ENCODE measurements at places on chromosomes 3 and 15.
A peak's percentile ranks its signal among the peaks of the same experiment; 100 is the strongest.

DNA sequence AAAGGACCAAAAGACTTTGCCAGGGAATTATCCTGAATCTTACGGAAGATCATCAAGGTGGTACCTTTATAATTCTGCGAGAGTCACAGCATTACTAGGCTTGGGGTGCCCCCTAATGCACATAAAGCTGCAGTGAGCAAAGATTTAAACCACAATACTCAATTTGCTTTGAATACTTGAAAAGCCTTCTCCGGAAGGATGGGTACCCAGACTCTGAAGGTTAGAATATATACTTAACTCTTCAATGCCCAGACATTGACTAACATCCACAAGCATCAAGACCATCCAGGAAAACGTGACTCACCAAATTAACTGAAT, 117.8 kb upstream of the KCNH8 start:
- no peak for DNase-seq

- DNase-seq, result no peak
Observed at GRCh38 chr3:55622733-55623132, 135.6 kb upstream of the WNT5A start.

DNA sequence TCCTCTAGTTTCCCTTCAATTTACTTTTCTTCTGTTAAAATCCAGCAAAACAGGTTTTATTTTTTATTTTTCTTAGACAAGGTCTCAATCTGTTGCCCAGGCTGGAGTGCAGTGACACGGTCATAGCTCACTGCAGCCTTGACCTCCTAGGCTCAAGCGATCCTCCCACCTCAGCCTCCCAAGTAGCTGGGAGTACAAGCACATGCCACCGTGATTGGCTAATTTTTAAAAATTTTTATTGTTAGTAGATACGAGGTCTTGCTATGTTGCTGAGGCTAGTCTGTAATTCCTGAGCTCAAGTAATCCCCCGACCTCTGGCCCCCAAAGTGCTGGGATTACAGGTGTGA, 41.6 kb downstream of the ILDR1 start:
- DNase-seq, result no peak

DNA sequence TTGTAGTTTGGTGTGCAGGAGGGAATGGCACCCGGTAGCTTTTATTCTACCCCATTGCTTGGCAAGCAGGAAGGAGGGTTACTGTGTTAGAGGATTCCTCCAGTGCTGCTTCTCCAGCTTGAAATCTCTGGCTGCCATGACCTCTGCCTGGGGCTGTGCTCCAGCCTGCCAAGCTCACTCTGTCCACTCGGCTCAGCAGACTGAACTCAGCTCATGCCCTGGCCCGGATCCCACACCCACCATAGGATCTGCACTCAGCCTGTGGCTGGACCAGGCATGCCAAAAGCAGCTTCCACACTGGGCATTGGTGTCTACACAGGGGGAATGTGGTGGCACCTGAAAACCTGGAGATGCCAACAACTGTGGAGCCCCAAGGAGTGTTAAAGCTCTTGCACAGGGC, 26.3 kb downstream of the CLDN16 start:
- DNase-seq, result no peak

- no peak for DNase-seq
Observed at GRCh38 chr3:52532838-52533622, 627 bp downstream of the NT5DC2 start.

GRCh38 chr15:45588219-45588875, 1.2 kb downstream of the BLOC1S6 start:
- DNase-seq, result no peak

DNA sequence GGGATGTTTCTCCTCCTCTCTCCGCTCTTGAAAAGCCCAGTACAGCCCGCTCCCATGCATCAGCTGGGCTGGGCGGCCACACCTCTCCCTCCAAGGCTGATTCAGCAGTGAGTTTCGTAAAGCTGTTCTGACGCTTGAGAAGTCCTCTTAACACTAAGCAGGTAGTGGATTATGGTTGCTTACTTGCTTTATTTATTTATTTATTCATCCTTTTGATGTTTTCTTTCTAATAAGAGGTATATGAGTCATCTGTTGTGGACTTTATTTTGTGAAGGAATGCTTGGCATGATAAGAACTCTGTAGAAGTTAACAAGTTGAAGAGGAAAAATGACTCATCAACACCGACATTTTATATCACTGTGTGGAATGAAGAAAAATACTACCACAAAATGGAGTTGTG, 285.0 kb downstream of the SQOR start:
- no peak for DNase-seq

DNA sequence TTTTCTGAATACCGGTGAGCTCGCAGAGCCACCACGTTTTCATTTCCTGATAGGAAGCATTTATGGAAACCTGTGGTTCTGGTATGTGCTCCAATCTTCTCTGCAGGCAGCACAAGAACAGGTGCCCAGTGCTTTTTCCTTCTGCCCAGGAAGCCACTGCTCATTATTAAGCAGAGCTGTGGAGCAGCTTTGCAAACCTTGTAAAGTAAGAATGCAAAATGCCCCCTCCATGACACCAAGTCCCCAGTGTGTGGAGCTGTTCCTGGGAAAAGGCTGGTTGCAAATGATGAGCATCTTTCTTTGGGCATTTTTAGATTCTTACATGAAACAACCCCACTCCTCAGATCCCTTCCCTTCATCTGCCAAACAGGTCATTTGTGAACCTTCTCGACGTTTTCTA, 65.7 kb upstream of the MRPL3 start:
- no peak for DNase-seq

- DNase-seq, result no peak
Observed at GRCh38 chr3:69354948-69355347, 30.9 kb downstream of the FRMD4B start.

DNA sequence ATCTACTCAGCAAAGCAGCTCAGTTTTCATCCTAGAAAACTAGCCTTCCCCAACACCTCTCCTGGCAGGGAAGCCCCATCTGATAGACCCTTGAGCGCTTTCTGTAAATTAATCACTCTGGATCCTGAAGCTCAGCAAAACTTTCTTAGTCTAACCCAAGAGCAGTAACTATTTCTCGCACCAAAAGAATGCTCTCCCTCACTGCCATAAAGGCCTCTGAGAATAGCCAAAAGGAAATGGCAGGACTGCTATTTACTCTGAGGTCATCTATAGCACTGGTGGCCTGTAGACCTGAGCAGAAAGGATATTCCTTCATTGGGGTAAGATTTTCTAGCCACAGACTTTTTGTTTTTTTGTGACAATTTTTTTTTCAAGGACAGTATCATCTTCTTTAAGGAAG, 345.8 kb upstream of the ADAMTS9 start:
- DNase-seq, result no peak

DNA sequence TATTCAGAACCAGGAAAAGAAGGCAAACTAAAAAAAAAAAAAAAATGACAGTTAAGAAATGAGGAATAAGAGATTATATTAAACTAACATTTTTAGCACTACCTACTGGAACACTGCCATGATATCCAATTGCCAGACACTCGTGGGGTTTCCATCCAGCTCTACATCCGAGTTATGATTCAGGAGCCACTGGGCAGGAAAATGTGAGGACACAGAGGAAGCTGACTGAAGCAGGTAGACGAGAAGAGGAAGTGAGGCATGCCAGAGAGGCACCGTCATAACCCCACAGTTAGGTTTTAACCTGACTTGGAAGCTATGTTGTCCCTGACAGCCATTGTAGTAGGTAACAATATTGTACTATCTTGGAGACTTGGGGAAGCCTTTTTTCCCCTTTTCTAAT, 495.0 kb downstream of the NLGN1 start:
- DNase-seq, result no peak

DNA sequence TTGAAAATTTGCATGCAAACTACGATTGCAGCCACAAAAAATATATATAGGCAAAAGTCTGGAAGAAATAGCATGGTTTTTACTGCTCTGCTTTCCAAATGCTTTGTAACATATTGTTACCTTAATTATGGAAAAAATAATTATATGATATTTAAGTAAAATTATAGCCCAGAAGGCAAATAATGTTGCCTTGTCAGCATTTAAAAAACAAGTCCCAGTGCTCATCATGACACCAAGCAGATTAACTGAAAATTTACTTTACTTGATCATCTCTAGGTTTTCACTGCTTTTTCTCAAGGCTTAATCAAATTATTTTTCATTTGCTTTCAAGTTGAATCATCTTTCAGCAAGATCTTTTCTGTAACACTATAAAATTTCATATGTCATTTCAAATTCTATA, 262.9 kb downstream of the ZMAT3 start:
- no peak for DNase-seq

DNA sequence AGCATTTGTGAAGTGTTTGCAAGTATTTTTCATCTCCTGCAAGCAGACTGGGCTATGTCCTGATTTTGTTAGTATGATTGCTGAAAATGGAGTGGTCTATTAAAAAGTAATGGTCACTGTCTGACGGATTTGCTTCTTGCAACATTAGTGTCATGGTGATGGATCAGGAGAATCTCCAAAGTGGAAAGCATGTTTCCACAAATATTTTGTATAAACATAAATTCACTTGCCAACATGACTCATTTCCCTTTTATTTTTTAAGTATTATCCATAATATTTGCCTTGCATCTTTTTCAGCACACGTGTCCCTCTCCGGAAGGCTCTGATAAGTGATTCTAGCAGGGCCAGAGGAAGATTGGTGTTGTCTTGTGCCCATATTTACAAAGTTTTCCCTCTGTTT, 27.4 kb upstream of the CACNA2D3 start:
- DNase-seq, result no peak

GRCh38 chr15:61978225-61978624, 82.0 kb downstream of the VPS13C start:
- DNase-seq, result no peak

- no peak for DNase-seq
Observed at GRCh38 chr3:43366481-43366880, 80.1 kb downstream of the SNRK start.

- no peak for DNase-seq
Observed at GRCh38 chr3:106963442-106963841, 413.8 kb upstream of the CCDC54 start.

DNA sequence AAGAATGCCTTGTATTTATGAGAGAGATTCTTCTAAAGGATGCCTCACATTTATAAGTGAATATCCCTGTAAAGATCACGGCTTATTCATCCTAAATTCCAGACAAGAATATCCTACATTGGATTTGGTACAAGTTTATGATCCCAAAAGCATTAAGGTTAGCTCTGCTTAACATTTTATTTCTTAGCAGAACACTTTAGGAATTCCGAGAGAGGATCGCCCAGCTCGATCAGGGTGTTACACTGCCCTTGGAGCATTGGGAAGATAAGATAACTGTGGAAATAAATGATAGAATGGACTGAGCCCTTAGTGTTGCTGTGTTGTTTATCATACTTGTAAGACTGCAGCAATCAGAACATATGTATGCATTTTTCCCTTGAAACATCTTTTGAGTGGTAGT, 223.0 kb upstream of the CDIN1 start:
- no peak for DNase-seq

DNA sequence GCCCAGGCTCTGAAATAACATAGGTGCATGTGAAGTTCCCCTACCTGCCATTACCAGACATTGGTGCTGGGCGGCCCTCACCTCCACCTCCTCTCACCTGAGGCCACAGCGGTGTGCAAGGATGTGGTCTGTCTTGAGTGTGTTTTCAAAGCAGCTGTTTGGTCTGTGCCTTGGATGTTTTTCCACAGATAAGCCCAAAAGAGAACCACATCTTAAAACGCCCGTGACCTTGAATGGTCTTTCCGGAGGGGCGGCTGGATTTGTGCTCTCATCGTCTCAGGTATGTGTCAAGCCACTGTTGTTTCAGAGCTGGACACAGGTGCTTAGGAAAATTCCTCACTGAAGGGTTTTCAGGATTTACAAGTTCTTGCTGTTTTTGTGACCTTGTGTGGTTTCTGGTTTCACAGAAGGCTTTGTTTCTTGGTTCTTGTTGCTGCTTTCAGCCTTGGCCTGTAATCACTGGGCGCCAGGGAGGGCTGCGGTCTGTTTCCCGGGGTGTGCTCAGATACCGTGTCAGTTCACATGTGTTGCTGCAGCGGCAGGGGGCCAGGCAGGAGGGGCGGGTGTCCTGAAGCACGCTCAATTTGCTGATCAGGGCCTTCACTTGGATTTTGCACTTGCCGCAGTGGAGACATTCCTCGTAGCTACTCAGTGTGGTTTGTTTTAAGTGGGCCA, 128.4 kb downstream of the IGF1R start:
- DNase-seq, result no peak

DNA sequence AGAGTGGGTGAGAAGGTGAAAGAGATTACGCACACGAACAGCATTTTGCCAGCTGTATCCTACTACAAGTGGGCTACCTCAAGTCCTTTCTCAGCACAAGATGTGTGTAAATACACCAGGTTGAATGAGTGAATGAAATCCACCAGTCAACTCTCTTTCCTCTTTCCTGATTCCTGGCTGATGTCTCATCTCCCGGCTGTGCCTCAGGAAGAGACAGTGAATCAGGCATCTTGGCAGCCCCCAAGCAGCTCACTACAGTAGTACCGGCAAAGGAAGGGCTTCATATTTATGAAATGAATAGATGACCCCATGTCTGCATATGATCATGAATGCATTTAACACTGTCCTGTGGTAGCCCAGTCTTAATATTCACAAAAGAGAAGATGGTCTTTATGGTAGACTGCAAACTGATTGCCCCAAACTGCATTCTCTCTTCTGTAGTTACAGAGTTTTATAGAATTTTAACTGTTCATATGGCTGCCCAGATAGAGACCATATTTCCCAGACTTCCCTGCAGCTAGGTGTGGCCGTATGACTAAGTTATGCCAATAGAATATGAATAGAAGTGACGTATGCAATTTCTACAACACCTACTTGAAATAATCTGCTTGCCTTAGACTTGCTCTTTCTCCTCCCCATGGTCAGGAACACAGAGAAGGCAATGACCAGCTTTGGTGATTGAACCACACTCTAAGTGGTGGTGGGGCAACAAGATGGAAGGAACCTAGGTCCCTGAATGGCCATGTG, 22.7 kb downstream of the MGLL start:
- DNase-seq, result no peak

GRCh38 chr3:78645628-78646310, 1122.0 kb downstream of the ROBO1 start:
- DNase-seq, result peak; percentile 71

DNA sequence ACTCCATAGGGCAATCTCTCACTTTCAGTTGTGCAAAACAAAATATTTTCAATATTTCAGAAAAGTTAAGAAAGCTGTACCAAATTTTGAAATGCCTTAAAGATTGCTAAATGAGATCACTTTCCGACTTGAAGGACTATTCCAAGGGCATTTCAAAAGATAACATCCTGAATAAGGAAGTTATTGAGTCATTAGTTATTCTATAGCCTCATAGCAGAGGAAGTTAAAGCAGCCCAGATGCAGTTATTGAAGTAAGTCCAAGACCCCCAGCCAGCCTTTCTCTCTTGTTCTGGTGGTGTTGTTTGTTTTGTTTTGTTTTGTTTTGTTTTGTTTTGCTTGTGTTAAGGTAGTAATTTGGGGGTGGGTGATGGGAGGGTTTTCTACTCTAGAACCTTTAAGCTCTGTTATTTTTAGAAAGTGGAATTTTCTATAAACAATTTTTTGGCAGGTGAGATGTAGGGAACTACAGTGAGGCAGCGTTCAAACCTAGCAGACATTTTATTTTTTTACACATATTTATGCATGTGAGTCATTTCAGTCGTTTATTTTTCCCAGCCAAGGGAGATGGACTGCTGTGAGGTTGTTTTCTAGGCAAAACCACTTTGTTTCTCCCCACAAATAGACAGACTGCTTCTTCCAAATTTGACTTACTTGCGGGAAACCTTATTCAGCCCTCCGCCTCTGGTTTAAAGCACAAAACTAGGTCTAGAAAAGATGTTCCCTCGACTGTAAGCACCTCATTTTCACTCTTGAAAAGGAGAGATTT, 216.3 kb upstream of the ARPP21 start:
- no peak for DNase-seq

GRCh38 chr3:126746395-126747177, 42.5 kb downstream of the CHCHD6 start:
- no peak for DNase-seq

- no peak for DNase-seq
Observed at GRCh38 chr3:65444447-65444815, 594.3 kb downstream of the MAGI1 start.

Measured in iPS DF 6.9 (cell line).